ENCODE measurements at places on chromosomes 16 and 17. TPM values are rescaled to one million over a fixed set of nuclear protein-coding genes. Genes with fewer than 3 reads are reported as not detected.
A peak's percentile ranks its signal among the peaks of the same experiment; 100 is the strongest.

GRCh38 chr17:35892091-35893035, 12.2 kb upstream of the CCL5 start:
- peaks cover 59% of the 10 kb centered on the region for H3K4me1 ChIP-seq
- no peaks in the 10 kb centered on the region for H3K27me3 ChIP-seq
- no peak overlapping the region for H3K4me3 ChIP-seq
- peak; percentile 78 for DNase-seq
- H3K36me3 ChIP-seq: no peaks in the 10 kb centered on the region

GRCh38 chr16:67137605-67138004, 13.2 kb downstream of the B3GNT9 start:
- peaks cover 33% of the 10 kb centered on the region for H3K36me3 ChIP-seq
- no peak overlapping the region for H3K27ac ChIP-seq
- no peak overlapping the region for H3K4me3 ChIP-seq

- no peaks in the 10 kb centered on the region for H3K36me3 ChIP-seq
- H3K27me3 ChIP-seq: no peaks in the 10 kb centered on the region
- no peak overlapping the region for H3K4me3 ChIP-seq
- no peak overlapping the region for H3K27ac ChIP-seq
- H3K4me1 ChIP-seq: no peaks in the 10 kb centered on the region
Observed at GRCh38 chr16:76913046-76913445, 277.9 kb upstream of the MON1B start.

DNA sequence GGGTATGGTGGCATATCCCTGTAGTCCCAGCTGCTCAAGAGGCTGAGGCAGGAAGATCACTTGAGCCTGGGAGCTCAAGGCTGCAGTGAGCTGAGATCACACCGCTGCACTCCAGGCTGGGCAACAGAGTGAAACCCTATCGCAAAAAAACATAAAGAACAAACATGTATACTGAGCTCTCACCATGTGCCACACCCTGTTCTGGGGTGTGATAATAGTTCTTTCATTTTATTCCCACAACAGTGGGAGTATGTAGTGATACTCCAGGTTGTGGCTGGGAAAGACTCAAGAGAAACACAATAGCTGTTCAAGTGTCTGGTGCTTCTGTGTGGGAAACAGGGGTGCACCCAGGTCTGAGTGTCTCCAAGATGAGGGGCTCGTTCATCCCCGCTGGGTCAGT, 90.7 kb downstream of the SOCS1 start:
- H3K27me3 ChIP-seq: no peaks in the 10 kb centered on the region
- peaks cover 8% of the 10 kb centered on the region for H3K36me3 ChIP-seq
- peaks cover 20% of the 10 kb centered on the region for H3K4me1 ChIP-seq
- H3K4me3 ChIP-seq: no peak overlapping the region
- no peak for DNase-seq

- H3K27ac ChIP-seq: no peak overlapping the region
- peaks cover 55% of the 10 kb centered on the region for H3K4me1 ChIP-seq
- no peak overlapping the region for H3K4me3 ChIP-seq
Observed at GRCh38 chr17:74276051-74276476, 2.0 kb downstream of the DNAI2 start.

- H3K36me3 ChIP-seq: peaks cover 35% of the 10 kb centered on the region
- no peaks in the 10 kb centered on the region for H3K27me3 ChIP-seq
Observed at GRCh38 chr17:61904094-61904710, 23.6 kb downstream of the INTS2 start.

GRCh38 chr17:17033466-17033865, 8.8 kb upstream of the MPRIP start:
- no peaks in the 10 kb centered on the region for H3K27me3 ChIP-seq
- H3K36me3 ChIP-seq: no peaks in the 10 kb centered on the region
- H3K4me1 ChIP-seq: no peaks in the 10 kb centered on the region
- H3K27ac ChIP-seq: no peak overlapping the region

DNA sequence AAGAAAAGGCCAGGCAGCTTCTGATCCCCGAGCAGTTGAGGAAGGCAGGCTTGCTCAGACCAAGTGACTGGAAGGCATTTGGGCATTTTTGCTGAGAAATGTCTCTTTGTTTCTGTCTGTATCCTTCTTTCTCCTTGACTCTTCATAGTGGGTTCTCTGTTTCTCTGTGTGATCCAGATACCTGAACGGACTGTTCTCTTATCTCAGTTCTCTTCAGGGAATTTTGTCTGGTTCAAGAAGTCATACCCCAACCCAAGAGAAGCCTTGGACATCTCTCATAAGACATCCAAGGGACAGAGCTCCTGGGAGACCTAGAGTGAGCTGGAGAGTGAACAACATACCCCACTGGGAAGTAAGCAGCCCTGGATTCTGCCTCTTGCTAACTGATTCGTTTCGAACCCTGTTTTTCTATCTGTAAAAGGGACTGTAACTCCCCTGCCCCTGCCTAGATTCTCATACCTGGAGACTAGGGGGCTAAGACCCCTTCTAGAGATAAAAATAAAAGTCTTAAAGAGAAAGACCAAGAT, 541 bp downstream of the CCL3 start:
- DNase-seq: no peak
- peaks cover 55% of the 10 kb centered on the region for H3K4me1 ChIP-seq
- H3K27me3 ChIP-seq: peaks cover 21% of the 10 kb centered on the region
- peak overlapping the region; percentile 64 for H3K4me3 ChIP-seq
- peaks cover 4% of the 10 kb centered on the region for H3K36me3 ChIP-seq
- peak overlapping the region; percentile 74 for H3K27ac ChIP-seq

DNA sequence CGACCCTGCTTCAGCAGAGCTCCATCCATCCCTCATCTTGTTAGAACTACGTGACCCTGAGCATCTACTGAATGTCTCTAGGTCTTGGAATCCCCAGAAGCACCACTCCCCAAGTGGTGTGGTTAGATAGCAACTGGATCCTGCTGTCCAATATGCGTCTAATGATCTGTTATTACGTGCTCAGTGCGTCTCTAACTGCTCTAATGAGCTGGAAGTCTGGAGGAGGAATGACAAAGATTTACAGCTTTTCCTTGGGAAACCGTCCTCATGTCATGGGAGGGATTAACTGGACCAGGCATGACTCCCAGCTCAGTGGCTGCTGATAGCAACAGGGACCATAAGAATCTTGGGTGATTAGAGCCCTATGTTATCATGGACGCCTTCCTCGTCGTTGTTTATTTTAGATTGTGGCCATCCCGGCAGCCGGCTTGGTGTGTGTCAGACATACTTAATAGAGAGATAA, 150.9 kb downstream of the HS3ST3B1 start:
- no peaks in the 10 kb centered on the region for H3K36me3 ChIP-seq
- DNase-seq: no peak
- H3K4me3 ChIP-seq: no peak overlapping the region
- H3K27me3 ChIP-seq: no peaks in the 10 kb centered on the region

- H3K27me3 ChIP-seq: no peaks in the 10 kb centered on the region
- peaks cover 39% of the 10 kb centered on the region for H3K4me1 ChIP-seq
- H3K4me3 ChIP-seq: peak overlapping the region; percentile 64
- peak overlapping the region; percentile 90 for H3K27ac ChIP-seq
Observed at GRCh38 chr16:85056211-85056748, 28.7 kb downstream of the KIAA0513 start.

- DNase-seq: no peak
- H3K27me3 ChIP-seq: no peaks in the 10 kb centered on the region
- peaks cover 55% of the 10 kb centered on the region for H3K4me1 ChIP-seq
- no peak overlapping the region for H3K27ac ChIP-seq
Observed at GRCh38 chr16:56945847-56946527, 14.0 kb downstream of the HERPUD1 start.

- H3K4me3 ChIP-seq: no peak overlapping the region
- H3K36me3 ChIP-seq: no peaks in the 10 kb centered on the region
- H3K27me3 ChIP-seq: peaks cover 18% of the 10 kb centered on the region
- H3K4me1 ChIP-seq: no peaks in the 10 kb centered on the region
Observed at GRCh38 chr17:9036336-9036735, 15.0 kb downstream of the NTN1 start.

GRCh38 chr16:64478252-64478906, 643.5 kb downstream of the CDH11 start:
- H3K27me3 ChIP-seq: no peaks in the 10 kb centered on the region
- no peaks in the 10 kb centered on the region for H3K4me1 ChIP-seq
- no peaks in the 10 kb centered on the region for H3K36me3 ChIP-seq
- no peak overlapping the region for H3K27ac ChIP-seq

GRCh38 chr16:57430955-57431354, 16.2 kb downstream of the CIAPIN1 start:
- H3K4me3 ChIP-seq: no peak overlapping the region
- peaks cover 57% of the 10 kb centered on the region for H3K36me3 ChIP-seq
- H3K27ac ChIP-seq: no peak overlapping the region

- peak overlapping the region; percentile 52 for H3K27ac ChIP-seq
- H3K4me1 ChIP-seq: peaks cover 14% of the 10 kb centered on the region
- peaks cover 48% of the 10 kb centered on the region for H3K36me3 ChIP-seq
- H3K27me3 ChIP-seq: no peaks in the 10 kb centered on the region
- no peak for DNase-seq
- H3K4me3 ChIP-seq: no peak overlapping the region
Observed at GRCh38 chr16:24778671-24779070, 49.2 kb downstream of the TNRC6A start.

DNA sequence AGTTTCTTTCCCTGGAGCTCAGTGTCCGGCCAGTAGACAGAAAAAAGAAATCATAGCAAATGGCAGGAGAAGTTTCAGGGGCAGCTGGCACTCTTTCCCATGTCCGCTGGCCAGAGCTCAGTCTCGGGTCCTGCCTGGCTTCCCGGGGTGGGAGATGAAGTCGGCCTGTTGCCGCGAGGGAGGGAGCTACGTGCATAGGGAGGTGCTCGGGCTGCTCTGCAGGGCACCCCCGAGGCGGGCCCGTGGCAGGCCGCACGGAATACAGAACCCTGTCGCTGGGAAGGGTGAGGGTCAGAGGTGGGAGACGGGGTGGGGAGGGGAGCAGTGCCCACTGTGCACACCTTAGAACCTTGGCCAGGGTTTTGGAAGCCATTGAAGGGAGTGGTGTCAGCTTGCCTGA, 78.3 kb upstream of the FOXF1 start:
- H3K36me3 ChIP-seq: no peaks in the 10 kb centered on the region
- DNase-seq: no peak
- no peaks in the 10 kb centered on the region for H3K27me3 ChIP-seq
- H3K4me3 ChIP-seq: no peak overlapping the region
- H3K27ac ChIP-seq: no peak overlapping the region

GRCh38 chr17:59838052-59838916, 54.5 kb downstream of the TUBD1 start:
- peaks cover 50% of the 10 kb centered on the region for H3K4me1 ChIP-seq
- peaks cover 74% of the 10 kb centered on the region for H3K36me3 ChIP-seq
- H3K4me3 ChIP-seq: peak overlapping the region; percentile 98
- H3K27me3 ChIP-seq: peaks cover 26% of the 10 kb centered on the region
- H3K27ac ChIP-seq: peak overlapping the region; percentile 100
- peak; percentile 47 for DNase-seq

DNA sequence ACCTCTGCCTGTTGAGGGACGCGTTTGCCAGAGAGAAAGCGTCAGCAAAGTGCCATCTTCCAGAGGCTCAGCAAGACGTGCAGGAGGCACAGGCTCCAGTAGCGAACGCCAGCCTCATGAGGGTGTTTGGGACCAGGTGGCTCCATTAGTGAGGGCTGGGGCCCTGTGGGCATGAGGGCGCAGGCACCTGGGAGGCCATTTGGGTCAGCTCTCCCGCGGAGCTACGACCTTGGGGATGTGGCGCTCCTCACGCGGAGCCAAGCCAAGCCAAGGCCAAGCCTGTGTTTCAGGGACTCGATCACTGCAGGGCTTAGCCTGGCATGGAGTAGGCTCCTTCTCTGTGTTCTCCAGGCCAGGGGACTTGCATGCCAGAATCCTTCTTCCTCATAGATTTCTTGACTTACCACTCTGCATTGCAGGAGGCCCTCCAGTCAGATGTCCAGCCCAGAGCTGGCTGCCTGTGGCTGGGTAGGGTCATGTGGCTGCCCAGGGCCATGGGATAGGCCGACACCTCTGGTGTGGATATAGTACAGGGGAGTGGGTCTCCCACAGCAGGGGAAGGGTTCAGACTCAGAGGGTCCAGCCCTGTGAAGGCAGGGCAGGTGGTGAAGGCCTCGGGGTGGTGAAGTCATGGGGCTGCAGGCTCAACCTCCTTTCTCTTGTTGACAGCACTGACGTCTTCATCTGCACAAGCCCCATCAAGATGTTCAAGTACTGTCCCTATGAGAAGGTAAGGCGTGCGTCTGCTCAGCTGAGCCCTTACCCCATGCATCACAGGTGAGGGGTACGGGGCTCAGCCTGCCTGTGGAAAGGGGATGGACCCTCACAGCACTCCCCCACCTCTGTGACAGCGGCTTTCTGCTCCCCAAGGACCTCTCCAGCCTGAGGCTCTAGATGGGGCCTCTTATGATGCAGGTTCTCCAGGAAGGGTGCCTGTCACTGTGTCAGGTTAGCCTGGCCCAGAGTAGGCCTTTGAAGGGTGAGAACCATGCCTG, 19.6 kb downstream of the NT5M start:
- no peak overlapping the region for H3K4me3 ChIP-seq
- no peaks in the 10 kb centered on the region for H3K36me3 ChIP-seq
- no peaks in the 10 kb centered on the region for H3K4me1 ChIP-seq
- DNase-seq: no peak

GRCh38 chr17:41519501-41520224, 973 bp upstream of the KRT15 start:
- H3K4me3 ChIP-seq: no peak overlapping the region
- H3K27me3 ChIP-seq: no peaks in the 10 kb centered on the region
- no peaks in the 10 kb centered on the region for H3K36me3 ChIP-seq
- DNase-seq: no peak

- no peaks in the 10 kb centered on the region for H3K36me3 ChIP-seq
- no peak overlapping the region for H3K27ac ChIP-seq
- H3K4me3 ChIP-seq: no peak overlapping the region
- peaks cover 36% of the 10 kb centered on the region for H3K27me3 ChIP-seq
- no peak for DNase-seq
- peaks cover 2% of the 10 kb centered on the region for H3K4me1 ChIP-seq
Observed at GRCh38 chr16:75250089-75250808, 1.2 kb downstream of the BCAR1 start.

Gene DUS1L
- total RNA-seq: 118 TPM

Gene CDR2L
- total RNA-seq: 1.1 TPM

Gene EVI2B
- 14.1 TPM for total RNA-seq

Gene CD300C
- total RNA-seq: not detected

Gene GP1BA
- not detected for total RNA-seq

Gene BAIAP3
- 0.17 TPM for total RNA-seq

Gene SRCIN1
- 0.92 TPM for total RNA-seq

Gene PRSS33
- total RNA-seq: not detected

Gene KRT38
- total RNA-seq: not detected

Gene CFAP119
- total RNA-seq: 3.8 TPM

Gene KLHL10
- total RNA-seq: 0.12 TPM

Gene EPOP
- 38.0 TPM for total RNA-seq

Gene KRT13
- total RNA-seq: not detected

Gene STH
- not detected for total RNA-seq

Gene UNK
- total RNA-seq: 21.8 TPM

Gene SULT1A2
- 0.24 TPM for total RNA-seq

Gene EVPL
- total RNA-seq: 0.02 TPM
